ENCODE measurements at places on chromosomes 16 and 17.

GRCh38 chr17:49861150-49861884, 13.4 kb upstream of the TAC4 start:
- DNase-seq = peak; percentile 75

- peak; percentile 70 for DNase-seq
Observed at GRCh38 chr17:29195465-29196081, 15.4 kb upstream of the MYO18A start.

GRCh38 chr16:27231692-27232060, 28.4 kb downstream of the KDM8 start:
- DNase-seq = no peak

DNA sequence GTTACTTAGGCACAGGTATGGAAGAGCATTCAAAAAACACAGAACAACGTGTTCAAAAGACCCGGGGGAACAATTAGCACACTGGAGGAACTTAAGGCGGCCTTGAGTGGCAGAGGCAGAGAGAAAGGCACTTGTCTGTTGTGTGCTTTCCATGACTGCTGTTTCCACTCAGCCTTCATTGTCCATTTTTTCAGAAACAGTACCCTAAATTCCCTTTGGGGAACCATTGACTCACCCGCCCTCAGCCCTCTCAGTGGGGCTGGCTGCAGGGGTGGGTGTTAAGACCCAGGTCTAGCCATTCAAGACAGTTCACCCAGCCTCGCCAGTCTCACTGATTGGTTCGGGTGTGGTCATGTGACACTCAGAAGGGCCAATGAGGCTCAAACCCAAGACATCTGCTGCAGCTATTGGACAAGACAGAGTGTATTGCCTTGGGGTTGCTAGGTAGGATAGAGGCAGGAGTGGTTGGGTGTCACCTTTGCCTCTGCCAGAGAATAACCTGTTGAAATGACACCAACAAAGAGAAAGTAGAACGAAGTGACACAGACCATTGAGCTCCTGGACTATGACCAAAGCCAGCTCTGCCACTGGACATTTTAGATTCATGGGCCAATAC, 19.6 kb upstream of the CEP20 start:
- DNase-seq = peak; percentile 98

DNA sequence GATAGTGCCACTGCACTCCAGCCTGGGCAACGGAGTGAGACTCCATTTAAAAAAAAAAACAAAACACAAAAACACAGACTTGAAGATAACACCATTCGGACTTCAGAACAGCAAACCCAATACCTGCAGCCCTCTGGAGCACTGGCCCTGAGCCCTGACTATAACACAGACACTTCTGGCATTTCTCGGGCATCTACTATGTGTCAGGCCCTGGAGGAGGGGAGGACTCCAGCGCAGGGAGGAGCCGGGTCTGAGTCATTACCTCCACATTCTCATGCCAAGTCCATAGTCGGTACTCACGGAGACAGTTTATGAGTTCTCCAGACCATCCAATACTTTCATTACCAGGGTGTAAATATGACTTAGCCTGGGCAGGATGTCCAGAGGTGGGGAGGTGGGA, 48.8 kb downstream of the PITPNM3 start:
- DNase-seq = no peak
